ENCODE measurements at places on chromosomes 2 and 18.

DNA sequence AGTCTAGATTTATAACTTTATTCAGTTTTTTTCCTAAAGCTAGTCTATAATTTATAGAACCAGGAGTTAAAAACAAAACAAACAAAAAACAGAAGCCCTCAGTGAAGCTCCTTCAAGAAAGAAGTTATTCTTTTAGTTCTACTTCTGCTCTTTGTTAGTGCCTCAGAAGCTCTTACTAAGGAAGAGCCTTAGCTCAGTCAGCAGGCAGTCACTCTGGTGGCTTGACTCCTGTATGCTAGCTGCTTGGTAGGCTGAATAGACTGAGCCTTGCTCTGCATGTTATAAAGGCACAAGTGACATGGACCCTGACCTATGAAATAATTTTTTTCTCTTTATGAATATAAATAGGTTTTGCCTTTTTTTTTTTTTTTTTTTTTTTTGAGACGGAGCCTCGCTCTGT is 24.8 kb downstream of the NCOA1 start:
- no peak for DNase-seq

GRCh38 chr2:189521699-189522434 is 58.7 kb downstream of the SLC40A1 start:
- DNase-seq = no peak

- DNase-seq = no peak
Observed at GRCh38 chr2:97779141-97779540, 65.8 kb downstream of the ZAP70 start.

DNA sequence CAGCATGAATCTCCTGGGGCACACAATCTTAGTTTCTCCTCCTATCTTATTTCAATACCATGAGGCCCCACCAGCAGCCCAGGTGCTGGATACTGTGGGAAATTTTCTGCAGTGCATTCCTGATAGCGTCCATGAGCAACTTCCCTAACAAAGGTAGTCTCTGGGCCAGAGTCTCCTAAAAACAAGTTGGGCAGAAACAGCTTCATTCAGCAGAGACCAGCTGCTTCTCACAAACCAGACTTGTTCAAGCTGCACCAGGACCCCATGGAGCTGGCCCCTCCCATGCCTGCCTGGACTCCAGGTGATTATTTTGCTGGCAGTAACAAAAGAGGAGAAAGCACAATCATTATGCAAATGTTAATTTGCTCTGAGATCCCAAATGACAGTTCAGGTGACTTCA is 31.4 kb downstream of the MYO5B start:
- DNase-seq = no peak

DNA sequence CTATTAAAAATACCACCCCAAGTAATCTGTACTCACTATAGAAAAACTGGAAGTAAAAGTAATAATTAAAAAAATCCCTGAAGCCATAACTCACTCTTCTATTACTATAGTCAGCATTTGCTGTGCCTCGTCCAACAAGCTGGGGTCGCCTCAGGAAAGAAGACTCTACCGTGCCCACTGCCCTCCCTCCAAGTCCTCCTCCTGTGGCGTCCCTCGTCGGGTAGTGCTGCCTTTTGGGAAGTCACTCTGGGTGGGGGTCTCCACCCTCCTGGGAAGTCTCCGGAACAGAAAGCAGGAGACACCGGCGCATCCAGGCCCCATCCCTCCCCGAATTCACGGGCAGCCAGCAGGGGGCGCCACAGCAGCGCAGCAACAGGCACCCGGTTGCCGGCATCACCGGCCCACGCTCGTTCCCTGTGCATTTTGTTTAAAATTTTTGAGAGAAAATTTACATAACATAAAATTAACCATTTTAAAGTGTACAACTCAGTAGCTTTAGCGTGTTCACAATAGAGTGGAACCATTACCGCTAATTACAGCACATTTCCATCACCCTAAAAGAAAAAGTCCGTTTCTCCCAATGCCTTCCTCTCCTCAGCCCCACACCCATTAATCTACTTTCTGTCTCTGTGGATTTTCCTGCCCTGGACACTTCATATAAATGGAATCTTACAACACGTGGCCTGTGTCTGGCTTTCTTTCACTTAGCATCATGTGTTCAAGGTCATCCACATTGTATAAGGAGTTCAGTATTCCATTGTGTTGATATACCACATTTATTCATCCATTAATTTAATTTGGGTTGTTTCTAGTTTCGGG is 62.2 kb downstream of the ADNP2 start:
- DNase-seq = peak; percentile 79

DNA sequence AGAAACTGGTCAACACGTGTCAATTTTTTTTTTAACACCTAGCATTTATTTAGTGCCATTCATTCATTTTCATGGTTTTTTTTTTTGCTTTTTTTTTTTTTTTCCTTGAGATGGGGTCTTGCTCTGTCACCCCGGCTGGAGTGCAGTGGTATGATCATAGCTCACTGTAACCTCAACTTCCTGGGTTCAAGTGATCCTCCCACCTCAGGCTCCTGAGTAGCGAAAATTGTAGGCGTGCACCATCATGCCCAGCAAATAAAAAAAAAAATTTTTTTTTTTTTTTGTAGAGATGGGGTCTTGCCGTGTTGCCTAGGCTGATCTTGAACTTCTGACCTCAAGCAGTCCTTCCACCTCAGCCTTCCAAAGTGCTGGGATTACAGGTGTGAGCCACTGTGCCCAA is 21.1 kb downstream of the USP14 start:
- DNase-seq = no peak

- no peak for DNase-seq
Observed at GRCh38 chr2:20469595-20469994, 22.7 kb downstream of the RHOB start.

DNA sequence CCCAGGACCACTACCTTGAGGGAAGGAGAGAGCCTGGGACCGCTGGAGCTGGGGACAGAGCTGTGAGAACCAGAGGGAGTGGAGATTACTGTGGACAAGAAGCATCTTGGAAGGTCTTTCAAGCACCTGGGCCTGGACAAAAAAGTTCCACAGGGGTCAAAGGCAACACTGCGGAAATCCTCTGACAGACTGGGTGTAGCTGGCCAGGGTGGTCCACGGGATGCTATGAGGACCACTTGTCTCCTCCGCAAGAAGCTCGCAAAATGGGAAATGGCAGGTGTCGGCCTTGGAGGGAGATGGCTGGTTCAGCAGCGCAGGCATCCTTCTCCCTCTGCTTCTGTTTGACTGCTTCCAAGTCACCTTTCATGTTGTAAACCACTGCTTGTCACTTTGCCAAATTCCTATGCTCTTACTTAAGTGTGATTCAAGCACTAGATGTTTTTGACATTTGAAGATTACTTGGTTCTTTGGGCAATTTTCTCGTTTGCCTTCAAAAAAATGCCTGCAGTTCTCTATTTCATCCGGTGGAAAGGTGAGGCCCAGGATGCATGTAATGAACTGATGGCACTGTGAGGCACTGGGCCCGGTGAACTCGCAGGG is 27.7 kb downstream of the KLHL29 start:
- no peak for DNase-seq

- DNase-seq = no peak
Observed at GRCh38 chr2:10338270-10339188, 35.8 kb downstream of the HPCAL1 start.

DNA sequence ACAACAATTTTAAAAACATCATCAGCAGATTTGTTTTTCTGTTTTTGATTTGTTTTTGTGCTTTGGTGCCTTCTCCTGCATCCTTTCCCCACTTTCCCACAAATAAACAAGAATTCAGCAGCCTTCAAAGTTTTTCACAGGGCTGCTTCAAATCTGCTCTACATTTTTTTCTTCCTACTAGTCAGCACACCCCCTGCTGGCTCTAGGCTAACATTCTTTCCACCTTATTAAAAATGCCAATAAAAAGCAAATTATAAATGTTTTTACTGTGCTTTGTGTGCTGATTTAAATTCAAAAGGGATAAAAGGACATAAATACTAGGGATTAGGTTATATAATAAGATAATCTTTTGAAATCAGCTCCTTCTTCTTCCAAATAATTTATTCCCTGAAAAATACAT is 6.2 kb upstream of the CNTNAP5 start:
- no peak for DNase-seq

DNA sequence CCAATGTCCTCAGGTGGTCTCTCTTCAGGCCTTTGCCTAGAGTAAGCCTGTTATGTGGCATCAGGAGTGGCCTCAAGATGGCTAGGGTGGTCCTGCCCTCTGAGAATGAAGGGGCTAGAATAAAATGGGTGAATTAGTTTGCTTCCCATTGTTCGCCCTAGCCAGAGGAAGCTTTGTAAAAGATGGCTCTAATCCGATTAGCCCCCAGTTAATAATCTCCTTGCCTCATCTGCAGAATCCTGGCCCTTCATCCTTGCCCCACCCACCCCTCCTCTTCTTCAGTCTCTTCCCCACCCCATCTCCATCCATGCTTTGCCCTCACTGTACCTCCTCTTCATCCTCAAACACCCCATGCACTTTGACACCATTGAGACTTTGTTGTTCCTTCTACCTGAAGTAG is 57.4 kb upstream of the LGALSL start:
- no peak for DNase-seq

All from activated CD4-positive, alpha-beta T cell treated with anti-CD3 and anti-CD28 coated beads for 48 hours (primary cell).